ENCODE measurements at places on chromosomes 4 and X.

DNA sequence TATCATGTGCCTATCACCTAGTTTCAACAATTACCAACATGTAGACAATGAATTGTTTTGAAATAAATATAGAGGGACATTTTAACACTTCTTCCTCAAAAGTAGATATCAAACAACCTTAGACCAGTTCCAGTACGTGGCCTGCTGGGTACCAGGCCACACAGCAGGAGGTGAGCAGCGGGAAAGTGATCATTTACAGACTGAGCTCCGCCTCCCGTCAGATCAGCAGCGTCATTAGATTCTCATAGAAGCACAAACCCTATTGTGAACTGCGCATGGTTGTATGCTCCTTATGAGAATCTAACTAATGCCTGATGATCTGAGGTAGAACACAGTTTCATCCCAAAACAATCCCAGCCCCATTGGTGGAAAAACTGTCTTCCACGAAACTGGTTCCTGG lies 6.5 kb downstream of the BBS7 start:
- no peak for DNase-seq

DNA sequence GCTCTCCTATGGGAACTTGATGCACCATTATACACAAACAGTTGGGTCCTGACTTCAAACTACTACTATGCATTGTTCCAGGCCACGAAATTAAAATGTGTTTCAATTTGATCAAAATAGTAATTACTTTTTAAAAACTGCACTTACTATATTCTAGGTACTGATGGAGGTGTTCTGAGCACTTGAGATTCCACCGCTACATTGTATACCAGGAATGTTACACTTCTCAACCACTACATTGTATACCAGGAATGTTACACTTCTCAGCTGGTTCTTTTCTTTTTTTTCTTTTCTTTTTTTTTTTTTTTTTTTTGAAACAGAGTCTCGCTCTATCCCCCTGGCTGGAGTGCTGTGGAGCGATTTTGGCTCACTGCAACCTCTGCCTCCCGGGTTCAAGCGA lies 77.9 kb downstream of the ELOVL6 start:
- no peak for DNase-seq

DNA sequence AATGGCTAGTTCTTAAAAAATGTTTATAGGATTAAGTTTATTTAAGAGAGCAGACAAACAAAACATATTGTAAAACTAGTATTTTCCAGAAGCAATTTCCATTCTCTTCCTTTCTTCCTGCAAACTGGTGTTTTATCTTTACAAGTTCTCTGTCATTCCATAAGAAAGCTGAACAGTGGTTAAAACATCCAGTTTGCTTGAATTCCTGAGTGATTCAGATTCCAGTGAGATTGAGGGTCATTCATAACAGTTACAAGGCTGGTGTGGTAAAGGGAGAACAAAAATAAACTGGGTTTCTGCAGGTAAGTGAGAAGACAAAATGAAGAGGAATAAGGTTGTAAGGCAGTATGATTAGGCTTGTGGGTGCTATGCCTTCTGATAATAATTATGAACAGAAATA lies 544.8 kb upstream of the DIPK2B start:
- no peak for DNase-seq

GRCh38 chr4:78414116-78414515 lies 137.5 kb upstream of the ANXA3 start:
- DNase-seq, result no peak

- no peak for DNase-seq
Measured at GRCh38 chr4:4730249-4730648, 129.2 kb upstream of the MSX1 start.

DNA sequence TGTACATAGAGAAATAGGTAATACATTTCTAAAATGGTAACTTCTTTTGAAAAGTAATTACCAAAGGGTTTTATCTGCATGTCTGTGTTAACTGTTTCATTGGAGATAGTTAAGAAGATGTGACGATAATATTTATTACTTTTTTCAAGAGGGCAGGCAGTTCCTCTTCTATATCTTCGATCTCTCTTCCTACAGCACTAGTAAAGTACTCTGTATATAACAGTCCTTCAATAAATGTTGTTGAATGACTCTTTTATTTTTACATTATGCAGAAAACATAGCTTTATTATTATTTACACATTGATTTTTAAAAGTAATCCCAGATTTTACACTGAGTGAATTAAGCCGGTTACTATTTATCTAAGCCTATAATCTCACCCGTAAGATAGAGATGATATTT lies 51.8 kb downstream of the TMPRSS11E start:
- DNase-seq, result no peak

GRCh38 chr4:59969909-59970308 lies 1230.2 kb upstream of the ADGRL3 start:
- no peak for DNase-seq

GRCh38 chrX:71053217-71053621 lies 14.9 kb downstream of the SNX12 start:
- no peak for DNase-seq

DNA sequence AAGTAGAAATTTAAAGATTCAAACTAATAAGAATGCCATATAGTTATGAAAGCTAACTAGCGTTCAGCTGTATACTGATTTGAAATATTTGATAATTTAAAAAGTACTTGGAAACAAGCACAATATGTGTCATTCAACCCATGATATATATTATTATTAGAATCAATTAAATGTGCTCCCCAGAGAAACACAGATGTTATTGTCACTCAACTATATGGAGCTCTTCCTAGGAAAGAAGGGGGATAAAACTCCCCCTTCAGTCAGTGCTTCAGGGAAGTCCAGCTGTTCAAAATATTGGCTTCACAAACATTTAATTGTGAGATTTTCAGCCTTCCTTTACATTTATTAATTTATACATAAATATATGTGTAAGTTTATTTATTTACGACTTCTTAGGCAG lies 135.9 kb downstream of the SLC4A4 start:
- DNase-seq, result no peak

- DNase-seq, result no peak
Measured at GRCh38 chr4:122503214-122503613, 46.7 kb upstream of the IL2 start.

GRCh38 chrX:31093639-31093975 lies 21.8 kb upstream of the FTHL17 start:
- DNase-seq, result no peak

DNA sequence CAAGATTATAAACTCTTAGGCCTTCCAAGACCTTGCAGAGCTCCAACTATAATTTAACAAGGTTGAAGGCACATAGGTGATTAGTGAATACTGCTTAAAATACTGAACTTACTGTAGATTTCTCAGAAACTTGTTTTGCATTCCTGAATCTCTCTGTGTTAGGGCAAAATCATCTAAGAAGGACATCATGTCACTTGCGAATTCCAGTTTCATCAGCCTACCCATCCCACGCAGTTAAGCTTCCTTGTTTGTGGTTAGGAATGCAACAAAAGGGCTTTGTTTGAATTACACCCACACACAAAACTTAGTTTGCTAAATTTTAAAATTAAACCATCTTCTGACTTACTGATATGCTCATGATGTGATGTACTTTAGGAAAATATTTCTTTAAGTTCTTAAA lies 174.0 kb downstream of the SOWAHB start:
- no peak for DNase-seq

- no peak for DNase-seq
Measured at GRCh38 chr4:176367771-176368465, 48.2 kb downstream of the SPCS3 start.

GRCh38 chrX:40366661-40367060 lies 214.1 kb upstream of the ATP6AP2 start:
- DNase-seq, result no peak

- peak; percentile 33 for DNase-seq
Measured at GRCh38 chr4:112001041-112001440, 144.2 kb upstream of the FAM241A start.

GRCh38 chrX:63186137-63186536 lies 165.0 kb downstream of the SPIN4 start:
- no peak for DNase-seq

DNA sequence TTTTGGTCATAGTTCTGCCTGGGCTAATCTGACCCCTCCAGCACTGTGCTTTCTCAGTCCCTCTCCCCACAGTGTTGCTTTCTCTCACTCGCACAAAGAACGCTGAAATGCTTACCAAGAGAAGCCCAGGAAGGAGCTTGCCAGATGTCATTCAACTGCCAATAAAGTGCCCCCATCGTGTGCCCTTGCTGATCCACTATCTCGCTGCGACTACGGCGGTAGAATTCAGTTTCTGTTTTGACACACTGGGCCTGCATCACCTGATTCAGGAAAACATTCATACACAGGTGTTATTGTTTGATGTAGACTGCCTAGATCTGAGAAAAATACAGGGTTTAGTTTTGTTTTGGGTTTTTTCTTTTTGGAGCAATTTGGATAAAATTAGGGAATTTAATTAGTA lies 121.2 kb downstream of the MANBA start:
- no peak for DNase-seq

- no peak for DNase-seq
Measured at GRCh38 chrX:22665818-22666217, 333.9 kb upstream of the DDX53 start.

DNA sequence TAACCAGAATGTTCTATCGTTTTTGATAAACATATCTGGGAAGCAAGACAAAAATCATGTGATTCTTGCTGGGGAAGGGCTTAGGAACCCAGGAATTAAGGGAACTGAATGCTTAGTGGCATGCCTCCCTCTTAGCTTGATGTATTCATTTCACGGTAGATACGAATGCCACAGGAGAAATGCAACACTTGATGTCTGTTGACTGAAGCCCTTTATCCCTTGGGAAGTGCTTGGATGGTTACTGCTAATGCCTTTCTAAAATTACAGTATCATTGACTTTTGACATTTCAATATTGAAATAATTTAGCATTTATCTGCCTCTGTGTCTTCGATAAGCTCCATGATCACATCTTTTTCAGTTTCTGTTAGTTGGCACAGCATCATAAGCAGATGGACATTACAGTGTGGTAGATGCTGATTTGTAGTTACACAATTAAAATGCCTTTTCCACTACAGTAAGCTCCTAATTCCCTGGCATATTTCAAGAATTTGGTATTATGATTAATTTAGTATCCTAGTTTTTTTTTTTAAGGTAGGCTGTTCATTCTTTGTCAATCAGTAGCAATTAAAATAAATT lies 226.7 kb downstream of the ARHGAP10 start:
- no peak for DNase-seq

DNA sequence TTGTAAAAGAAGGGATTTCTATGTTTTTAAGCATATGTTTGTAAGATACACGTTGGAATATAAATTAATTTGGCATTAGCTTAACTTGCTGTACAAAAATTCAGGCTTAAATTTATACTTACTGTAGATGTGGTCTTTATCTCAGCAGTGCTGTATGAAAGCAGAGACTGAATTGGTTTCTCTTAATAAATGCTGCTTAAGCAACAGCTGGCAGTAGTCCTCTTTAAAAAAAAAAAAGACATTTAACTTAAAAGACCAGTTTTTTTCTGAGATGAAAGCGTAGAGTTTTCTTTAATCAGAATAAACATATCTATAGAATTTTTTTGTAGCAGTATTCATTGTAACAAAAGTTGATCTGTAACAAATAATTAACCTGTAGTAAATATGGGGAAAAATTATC lies 124.6 kb downstream of the RAP1GDS1 start:
- DNase-seq, result no peak

DNA sequence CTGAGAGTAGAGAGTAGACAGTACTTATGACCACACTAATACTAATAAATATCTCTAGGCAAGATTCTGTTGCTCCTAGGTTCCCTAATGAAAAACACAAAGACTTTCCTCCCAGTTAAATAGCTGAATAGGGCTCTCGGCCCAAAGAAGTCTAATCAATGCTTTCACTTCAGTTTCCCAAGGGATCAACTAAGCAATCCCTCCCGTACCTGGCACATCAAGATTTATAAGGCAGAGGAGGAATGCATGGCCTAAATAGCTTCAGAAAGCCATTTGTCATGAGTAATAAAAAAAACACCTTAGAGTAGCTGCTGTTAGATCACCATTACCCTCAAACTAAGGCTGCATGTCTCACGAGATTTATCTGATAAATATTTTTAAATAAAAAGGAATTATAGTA lies 56.8 kb upstream of the EXOC1L start:
- DNase-seq, result peak; percentile 67

GRCh38 chr4:71132486-71132885 lies 139.0 kb downstream of the DCK start:
- DNase-seq, result no peak

DNA sequence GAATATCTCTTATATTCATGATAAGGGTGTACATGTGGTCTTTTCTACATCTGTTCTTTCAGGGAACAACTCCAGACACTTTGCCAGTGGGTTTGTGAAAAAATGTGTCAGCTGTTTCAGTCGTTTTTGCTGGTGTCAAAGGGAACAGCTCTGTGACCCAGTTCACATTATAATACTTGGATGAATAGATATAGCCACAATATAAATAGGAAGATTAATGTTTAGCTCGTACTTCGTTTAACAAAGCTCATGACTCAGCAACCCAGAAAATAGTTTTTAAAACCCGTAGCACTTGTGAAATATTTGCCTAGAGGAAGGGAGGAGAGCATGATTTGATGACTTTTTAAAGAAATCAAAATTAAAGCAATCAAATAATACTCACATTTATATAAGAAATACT lies 7.9 kb downstream of the LIAS start:
- no peak for DNase-seq

DNA sequence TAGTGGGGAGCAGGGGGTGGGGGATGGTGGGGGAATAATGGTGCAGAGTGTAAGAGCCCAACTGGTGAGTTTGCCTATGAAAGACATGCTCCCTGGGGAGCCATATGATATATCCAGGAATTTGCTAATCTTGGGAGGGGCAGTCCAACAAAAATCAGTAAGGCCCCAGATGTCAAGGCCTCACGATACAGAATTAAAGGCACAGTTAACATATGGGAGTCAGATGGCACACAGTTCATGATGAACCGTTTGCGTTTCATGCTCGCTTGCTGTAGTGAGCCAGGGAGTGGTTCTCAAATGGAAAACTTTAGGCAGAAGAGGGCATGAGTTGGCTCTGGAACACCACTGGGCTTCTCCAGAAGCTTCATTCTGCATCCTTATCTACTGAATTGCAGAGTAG lies 33.9 kb upstream of the VCX2 start:
- no peak for DNase-seq

DNA sequence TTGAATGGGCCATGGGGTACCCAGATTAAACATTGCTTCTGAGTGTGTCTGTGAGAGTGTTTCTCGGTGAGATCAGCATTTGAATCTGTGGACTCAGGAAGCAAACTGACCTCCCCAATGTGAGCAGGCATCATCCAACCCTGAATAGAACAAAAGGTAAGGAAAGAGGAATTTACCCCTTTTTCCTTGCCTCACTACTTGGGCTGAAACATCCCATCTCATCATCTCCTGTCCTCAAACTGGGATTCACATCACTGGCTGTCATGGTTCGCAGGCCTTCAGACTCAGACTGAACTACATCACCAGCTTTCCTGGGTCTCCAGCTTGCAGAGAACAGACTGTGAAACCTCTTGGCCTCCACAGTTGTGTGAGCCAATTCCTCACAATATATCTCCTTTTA lies 47.1 kb downstream of the TEC start:
- no peak for DNase-seq
